Activated CD8-positive, alpha-beta memory T cell treated with anti-CD3 and anti-CD28 coated beads for 1 hour (primary cell): ENCODE measurements at places on chromosomes 7 and 10.

DNA sequence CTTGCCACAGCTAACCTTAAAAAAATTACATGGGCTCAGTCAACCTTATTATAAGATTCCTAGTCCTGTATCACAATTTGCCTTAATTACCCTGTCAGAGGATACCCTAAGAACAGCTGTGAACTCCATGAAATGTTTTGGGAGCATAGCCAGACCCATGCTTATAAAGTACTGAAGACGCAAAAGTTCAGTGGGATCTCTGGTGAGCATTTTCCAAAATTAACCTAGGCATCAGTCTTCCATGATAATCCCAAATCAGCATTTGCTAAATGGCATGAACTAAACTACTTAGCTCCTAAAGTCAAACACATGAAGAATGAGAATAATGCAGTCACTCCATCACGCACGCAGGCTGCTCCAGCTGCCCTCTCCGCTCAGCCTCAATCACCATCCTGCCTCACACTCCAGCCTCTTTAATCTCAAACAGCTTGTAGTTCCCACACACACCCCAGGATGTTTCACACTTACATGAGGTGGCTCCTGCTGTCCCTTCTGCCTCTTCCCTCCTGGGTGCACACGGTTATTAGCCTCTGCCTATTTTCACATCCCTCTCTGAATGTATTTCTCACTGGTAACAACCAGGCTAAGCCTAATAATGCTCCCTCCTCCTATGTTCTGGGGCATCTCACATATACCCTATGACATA lies 15.3 kb downstream of the IGF2BP3 start:
- no peak for DNase-seq

DNA sequence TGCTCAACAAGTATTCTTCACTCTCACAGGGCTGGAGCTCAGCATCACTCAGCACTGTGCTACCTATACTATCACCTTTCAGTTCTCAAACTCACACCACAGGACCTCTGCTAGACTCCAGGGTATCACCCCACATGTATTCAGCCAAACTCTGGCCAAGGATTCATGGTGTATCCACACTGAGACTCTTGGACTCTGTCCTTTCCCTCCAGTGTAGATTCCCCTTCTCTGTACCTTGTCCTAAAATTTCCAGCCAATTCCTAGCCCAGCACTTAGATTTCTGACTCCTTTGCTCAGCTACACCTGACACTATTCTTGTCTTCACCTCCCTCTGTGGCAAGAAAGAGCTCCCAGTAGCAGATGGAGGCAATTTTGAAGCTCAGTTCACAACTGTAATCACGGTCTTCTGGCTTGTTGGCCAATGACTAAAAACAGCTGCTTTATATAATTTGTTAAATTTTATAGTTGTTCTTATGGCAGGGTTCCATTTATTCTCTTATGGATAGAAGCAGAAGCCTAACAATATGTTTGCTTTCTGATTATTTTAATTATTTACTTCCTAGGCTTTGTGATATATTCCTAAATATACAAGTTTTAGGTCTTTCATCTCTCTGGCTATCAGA lies 258.8 kb downstream of the THSD7A start:
- no peak for DNase-seq

- no peak for DNase-seq
These were observed 304.6 kb upstream of the NRG3 start for GRCh38 chr10:81570349-81570748.

GRCh38 chr10:46028584-46029460 lies 1.6 kb downstream of the NCOA4 start:
- DNase-seq = no peak

DNA sequence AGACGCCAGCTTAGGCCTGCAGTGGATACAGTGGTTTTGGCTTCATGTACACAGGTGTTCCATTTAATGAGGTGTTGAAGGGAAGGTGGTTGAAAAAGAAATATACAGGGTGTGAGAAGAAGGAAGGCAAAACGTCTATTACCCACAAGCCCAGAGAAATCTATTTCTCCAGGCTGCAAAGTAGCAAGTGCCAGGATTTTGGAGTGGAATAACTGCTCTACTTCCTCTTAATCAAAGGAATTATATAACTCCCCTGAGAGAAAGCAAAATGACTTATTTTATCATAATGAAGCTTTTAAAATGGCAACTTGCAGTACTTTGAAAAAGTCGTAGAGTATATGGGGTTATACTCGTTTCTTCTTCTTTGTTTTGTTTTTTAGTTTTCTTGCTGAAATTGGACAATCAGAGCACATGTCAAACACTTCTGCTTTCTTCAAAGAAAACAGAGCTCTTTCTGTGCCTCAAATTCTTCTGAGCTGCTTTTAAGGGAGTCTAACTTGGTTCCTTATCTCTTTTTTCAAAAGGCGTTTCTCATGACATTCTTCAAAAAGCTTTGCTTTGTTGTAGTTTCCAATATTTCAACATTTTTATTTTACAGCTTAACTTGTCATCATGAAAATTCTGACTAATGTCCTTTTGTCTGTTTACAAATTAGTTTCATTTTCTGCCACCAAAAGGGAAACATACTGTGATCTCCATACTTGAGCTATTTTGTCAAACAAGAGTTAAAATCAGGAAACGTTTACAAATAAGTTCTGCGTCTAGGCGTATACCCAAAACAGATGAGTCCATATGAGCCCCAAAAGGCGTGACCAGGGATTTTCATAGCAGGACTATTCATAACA lies 289.7 kb downstream of the FRMD4A start:
- no peak for DNase-seq

DNA sequence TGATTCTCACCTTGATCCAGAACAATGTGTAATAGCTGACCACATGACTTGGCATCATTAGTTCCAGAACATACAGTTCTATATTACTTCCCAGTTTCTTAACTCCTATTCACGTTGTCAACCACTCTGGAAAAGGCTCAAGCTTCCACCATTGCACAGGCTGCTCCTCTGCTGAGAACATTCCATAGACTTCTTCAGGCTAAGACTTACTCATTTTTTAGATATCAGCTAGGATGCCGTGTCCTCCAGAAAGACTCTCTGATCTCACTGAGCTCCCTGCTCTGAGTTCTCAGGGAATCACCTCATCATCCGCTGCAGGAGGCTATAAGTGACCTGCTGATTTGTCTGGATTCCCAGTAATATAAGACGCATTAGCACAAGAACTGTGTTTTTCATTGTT lies 73.1 kb downstream of the HTR7 start:
- no peak for DNase-seq

- no peak for DNase-seq
These were observed 18.2 kb downstream of the CDK1 start for GRCh38 chr10:60796481-60796880.

DNA sequence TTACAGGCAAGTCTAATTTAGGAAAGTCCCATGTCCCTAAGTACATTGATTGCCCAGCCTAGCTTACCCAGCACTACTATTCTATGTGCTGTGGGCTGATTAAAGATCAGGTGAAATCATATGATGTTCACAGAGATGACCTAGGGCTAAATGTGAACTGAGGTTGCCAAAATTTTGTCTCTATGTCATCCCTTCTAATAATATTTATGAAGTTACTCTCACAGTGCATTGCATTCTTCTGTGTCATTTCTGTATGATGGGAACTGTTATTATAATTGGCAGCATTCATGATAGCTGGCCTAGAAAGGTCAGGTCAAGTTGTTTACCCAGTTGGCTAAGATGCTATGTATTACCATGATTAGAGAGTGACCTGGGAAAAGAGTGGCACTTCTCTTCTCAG lies 2.8 kb upstream of the PDK4 start:
- DNase-seq = no peak

DNA sequence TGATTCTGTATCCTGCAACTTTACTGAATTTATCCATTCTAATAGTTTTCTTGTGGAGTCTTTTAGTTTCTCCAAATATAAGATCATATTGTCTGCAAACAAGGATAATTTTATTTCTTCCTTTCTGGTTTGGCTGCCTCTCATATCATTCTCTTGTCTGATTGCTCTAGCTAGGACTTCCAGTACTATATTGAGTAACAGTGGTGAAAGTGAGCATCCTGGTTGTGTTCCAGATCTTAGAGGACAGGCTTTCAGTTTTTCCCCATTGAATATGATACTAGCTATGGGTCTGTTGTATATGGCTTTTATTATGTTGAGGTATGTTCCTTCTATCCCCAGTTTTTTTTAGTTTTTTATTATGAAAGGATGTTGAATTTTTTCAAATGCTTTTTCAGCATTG lies 28.2 kb downstream of the KLHL7 start:
- DNase-seq = no peak

- no peak for DNase-seq
These were observed 1326.3 kb downstream of the XPNPEP1 start for GRCh38 chr10:108597031-108597430.

GRCh38 chr7:85341121-85341520 lies 154.3 kb upstream of the SEMA3D start:
- DNase-seq = no peak

DNA sequence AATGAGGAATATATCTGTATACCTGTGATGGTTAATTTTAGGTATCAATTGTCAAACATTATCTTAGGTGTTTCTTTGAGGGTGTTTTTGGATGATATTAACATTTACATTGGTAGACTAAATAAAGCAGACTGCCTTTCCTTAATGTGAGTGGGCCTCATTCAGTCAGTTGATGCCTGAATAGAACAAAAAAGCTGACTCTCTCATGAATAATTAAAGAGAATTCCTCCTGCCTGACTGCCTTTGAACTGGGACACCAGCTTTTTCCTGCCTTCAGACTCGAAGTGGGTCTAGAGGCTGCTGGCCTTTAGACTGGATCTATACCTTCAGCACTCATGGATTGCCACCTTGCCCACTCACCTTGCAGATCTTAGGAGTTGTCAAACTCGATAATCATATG lies 117.9 kb upstream of the TMEM168 start:
- DNase-seq = no peak

GRCh38 chr10:10796061-10796773 lies 221.5 kb upstream of the CELF2 start:
- DNase-seq = no peak

- no peak for DNase-seq
These were observed 448.1 kb downstream of the GATA3 start for GRCh38 chr10:8502573-8502972.

DNA sequence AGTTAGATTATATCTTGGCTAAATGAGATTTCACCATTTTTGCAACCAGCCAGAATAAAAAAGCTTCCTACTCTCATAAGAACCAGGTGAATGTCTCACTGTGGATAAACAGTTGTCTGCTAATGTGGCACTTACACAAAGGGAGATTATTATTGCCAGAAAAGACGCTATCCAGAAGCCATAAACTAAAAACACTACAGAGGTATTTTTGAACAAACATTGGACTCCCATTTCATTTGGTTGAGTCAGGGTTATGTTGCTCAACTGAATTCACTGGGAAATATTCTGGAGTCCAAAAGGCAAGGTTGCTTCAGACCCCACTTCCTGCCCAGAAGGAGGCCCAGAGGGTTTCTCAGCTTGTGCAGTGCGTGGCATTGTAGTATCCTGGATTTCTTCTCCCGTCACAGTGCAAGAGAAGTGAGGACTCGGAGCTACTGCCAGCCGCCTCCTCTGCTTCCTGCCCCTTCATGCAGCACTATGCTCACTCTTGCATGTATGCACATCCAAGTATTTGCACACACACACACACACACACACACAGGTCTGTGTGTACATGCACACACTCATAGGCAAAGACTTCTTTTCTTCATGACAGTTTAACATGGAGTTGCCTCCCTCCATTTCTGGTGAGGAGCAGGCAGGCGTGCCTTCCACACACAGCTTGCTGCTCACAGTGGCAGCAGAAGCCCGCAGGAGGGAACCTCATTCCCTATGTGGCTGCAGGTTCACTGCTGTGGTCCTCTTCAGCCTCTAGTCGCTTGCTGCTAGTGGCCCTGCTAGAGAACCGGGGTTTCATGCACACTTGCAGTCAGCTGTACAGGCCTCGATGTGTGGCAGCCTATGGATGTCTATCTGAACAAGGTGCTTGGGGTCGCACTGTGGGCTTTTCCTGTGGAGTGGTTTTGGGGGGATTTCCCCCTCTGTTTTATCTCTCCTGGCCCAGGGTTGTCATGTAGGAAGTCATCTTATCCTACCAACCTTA lies 10.1 kb downstream of the DENND10 start:
- no peak for DNase-seq

DNA sequence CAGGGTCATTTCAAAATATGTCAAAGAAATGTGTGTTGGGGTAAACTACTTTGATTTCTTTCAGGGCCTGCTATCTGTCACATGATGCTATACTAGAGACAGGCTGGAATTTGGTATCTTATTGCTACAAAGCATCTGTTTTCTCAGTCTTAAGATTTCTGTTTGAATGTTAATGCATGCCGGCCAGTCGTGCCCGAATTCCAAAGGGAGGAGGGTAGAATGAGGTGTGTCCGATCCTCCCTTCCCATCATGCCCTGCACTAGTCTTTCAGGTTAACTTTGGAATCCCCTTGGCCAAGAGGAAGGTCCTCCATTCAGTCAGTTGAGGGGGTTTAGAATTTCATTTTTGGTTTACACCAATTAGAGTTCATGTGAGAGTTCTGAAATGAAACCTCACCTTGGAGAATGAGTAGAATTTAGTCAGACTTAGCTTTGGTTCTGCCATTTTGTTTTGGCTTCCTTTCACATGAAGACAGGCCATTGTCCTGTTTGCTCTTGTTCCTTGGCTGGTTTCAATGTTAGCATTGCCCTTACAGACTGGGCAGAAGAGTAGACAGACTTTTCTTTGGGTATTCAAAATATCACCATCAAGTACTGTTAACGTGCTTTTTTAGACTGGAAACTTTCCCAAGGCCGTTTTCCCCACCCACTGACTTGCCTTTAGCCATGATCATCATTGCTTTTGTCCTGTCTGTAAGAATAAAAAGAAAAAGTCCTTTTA lies 95.8 kb downstream of the CAMK1D start:
- no peak for DNase-seq

DNA sequence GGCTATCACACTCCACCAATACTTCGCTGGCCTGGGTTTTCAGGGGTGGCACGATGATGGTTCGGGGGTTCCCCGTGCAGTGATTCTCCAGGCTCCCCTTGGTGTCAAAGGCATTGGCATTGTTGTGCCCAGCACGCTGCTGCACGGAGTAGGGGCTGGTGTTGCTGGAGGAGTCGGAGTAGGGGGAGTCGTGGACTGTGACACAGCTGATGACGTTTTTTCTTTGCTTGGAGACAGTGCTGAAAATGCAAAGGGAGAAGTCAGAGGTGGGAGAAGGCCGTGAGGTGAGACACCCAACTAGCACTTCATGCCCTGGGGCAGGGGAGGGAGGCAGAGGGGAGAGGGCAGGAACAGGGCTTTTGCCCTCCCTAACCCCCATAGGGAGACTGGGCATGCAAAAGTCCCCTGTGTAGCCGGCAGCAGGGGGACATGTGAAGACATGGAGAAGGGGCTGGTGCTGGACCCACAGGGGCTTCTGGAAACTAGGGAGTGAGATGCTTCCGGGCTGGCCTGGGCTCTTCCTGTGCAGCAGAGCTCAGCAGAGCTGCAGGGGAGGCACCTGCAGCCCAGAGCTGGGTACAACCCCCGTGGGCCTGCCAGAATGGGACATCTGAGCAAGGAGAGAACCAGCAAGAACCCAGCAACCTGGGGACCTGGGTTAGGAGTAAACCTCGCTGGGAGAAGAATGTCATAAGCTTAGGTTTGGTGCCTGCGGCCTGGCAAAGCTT lies 60.5 kb downstream of the CLEC2L start:
- DNase-seq = no peak

DNA sequence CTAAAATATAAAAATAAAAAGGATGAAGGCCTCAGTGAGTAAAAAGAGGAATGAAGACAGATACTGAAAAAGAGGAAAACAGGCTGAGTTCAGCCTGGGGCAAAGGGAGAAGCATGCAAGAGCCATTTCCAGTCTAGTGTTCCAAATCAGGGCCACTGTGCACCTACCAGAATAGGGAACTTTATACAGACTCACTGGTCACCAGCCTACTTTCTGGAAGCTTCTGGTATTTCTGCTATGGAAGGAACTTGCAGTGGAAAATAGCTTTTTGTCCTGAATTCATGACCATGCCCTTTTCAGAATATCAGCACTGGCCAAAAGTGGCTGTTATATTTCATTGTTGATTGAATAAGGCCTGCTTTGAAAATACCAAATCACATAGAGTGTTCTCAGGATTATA lies 28.8 kb downstream of the ABRAXAS2 start:
- no peak for DNase-seq
